ENCODE measurements at places on chromosomes 4 and X.

GRCh38 chr4:1204286-1204827, 32.0 kb upstream of the SPON2 start:
- no peak for DNase-seq

GRCh38 chr4:159946983-159947615, 844.2 kb downstream of the RAPGEF2 start:
- peak; percentile 83 for DNase-seq

- no peak for DNase-seq
These were observed 9.9 kb downstream of the ARHGAP36 start for GRCh38 chrX:131067846-131068745.

- DNase-seq: no peak
These were observed 33.9 kb downstream of the BCLAF3 start for GRCh38 chrX:19956923-19957322.

DNA sequence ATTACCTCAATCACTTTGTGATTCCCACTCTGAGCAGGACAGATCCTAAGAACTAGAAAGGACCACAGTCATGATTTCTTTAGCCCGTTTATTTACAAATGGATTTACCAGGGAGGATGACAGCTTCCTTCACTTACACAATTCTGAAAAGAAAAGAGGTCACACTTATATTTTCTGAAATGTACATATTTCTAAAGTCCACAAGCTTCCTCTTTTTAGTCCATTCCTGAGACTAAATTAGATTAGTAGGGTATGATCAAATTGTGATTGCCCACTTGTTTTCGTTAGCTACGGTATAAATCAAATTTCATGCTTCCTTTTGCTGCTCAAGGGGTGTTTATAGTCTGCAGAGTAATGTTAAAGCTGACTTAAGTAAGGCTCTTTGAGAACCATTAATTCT, 7.6 kb upstream of the AMELX start:
- DNase-seq: no peak

DNA sequence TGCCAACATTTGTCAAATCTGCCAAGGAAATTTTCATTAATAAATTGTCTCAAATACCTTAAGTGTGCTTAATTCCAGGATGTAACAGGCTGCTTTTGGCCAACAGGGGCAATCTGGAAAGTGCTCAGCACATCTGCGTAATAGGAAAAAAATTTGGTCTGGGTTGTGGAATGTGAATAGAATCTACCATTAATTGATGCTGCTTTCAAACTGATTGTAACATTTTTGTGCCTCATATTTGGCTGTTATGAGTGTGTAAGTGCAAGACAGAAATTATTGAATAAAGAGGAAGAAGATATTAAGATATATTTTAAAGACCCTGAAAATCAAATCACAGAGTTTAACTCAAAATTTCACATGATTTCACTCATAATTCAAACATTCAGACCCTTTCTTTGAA, 41.1 kb downstream of the REELD1 start:
- DNase-seq: peak; percentile 14

DNA sequence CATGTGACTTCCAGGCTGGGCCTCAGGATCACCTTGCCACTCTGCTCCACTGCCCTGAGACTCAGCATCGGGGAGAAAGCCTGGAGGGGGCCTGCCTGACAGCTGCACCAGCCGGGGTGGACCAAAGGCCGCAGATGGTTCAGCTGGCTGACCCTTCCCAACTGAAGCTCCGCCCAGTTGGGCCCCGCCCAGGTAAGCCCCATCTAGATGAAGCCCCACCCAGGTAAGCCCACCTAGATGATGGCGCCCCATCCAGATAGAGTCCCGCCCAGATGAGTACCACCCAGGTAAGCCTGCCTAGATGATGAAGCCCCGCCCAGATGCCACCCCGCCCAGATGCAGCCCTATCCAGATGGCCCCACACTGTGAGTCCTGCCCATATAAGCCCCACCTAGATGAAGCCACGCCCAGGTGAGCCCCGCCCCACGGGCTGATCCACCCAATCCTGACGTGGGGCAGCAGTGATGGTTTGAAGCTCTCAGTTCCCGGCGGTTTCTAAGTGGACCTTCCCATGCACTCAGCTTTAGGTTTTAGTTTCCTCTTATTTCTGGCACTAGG, 10.0 kb downstream of the ZFYVE28 start:
- no peak for DNase-seq

- DNase-seq: peak; percentile 45
These were observed 8.8 kb downstream of the TMEM255A start for GRCh38 chrX:120302434-120302833.

DNA sequence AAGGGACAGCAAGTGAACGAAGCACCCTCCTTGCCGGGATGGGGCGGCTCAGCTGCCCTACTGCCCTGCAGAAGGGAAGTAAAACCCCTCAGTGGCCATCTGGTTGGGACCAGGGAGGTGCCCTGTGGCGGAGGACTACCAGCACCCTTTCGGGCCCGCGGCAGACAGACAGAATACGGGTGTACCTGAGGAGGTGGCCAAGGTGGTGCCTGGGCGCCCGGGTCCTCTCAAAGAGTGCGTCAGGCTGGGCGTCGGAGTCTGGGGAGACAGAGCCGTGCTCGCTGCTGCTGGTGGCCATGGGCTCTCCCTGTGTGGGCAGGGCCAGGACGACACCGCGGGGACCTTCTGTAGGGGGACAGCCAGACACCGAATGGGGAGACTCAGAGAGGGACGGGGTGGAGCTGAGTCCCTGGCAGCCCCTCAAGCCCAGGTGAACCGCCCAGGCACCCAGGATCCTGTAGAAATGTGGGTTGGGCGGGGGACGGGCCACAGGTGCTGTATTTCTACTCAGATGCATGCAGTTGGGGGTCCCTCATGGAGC, 29.7 kb downstream of the PDHA1 start:
- no peak for DNase-seq

DNA sequence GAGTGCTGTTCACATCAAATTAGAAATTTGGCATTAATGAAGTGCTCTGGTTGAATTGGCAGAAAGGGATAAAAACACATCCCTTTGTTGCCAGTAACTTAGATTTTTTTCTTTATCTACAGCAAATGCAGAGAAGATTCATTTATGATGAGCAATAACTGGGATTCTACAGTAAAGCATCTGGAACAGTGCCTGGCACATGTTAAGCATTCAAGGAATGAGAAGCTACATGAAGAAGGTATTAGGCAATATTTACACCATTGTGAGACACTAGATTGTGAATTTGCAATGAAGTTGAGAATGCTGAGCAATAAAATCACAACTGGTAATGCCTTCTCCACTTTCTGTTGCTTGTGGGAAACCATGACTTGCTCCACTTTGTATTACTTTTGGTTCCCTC, 33.5 kb downstream of the PCDH19 start:
- no peak for DNase-seq

DNA sequence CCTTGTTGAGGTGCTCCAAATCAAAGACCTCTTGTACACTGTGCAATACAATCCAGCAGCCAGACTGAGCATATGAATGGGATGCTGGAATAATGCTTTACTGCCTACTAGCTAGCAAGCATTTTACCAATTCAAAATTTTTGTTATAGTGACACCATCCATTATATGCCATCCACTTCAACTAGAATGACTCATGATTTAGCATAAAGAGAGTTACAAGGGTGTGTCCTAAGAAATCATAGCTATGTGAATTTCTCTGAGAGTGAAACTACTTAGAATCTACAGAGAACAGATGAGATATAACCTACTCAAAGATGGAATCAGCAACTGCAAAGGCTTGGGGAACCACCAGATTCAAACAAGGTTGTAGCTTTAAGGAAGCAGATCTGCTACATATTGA, 221.9 kb downstream of the LHFPL1 start:
- no peak for DNase-seq

DNA sequence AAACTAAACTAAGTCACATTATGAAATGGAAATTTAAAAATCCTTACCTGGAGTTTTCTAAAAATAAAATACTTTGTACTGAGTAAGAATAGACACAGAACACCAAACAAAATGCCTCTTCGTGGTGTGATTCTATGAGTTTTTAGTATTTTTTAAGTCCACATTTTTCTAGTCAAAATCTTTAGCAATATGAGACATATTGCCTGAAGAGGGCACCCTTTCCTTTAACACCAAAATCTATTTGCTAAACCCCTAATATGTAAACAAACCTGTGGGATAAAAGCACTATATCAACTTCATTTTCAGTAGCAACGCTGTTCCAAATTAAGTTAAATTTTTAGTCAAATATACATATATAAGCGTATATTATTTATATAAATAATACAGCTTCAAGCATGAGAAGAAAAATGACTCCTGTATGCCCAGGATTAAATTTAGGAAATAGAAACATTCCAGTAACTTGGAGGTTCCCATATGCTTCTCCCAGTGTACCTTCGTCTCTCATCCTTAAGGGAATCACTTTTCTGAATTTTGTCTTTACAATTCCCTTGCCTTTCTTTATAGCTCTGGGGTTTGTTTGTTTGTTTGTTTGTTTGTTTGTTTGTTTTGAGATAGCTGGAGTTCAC, 23.0 kb upstream of the PGM2 start:
- peak; percentile 10 for DNase-seq

DNA sequence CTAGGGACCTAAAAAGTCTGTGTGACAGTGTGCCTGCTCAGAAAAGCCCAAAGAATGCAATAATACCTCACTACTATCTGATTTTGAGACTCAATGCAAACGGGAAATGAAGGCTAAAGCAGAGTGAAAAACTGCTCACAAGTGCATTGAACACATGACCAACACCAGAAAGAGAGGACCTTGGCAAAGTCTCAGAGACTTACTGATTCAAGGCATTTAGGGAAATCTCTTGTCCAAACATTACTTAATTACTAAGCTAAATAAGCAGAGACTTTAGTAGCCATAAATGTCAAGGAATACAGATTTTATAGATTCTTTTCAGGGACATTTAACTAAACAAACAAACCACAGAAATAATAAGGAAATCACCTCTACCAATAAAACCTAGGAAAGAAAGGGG, 916.0 kb downstream of the FSTL5 start:
- no peak for DNase-seq

- no peak for DNase-seq
These were observed 1692.1 kb downstream of the PCDH19 start for GRCh38 chrX:98717970-98718369.

DNA sequence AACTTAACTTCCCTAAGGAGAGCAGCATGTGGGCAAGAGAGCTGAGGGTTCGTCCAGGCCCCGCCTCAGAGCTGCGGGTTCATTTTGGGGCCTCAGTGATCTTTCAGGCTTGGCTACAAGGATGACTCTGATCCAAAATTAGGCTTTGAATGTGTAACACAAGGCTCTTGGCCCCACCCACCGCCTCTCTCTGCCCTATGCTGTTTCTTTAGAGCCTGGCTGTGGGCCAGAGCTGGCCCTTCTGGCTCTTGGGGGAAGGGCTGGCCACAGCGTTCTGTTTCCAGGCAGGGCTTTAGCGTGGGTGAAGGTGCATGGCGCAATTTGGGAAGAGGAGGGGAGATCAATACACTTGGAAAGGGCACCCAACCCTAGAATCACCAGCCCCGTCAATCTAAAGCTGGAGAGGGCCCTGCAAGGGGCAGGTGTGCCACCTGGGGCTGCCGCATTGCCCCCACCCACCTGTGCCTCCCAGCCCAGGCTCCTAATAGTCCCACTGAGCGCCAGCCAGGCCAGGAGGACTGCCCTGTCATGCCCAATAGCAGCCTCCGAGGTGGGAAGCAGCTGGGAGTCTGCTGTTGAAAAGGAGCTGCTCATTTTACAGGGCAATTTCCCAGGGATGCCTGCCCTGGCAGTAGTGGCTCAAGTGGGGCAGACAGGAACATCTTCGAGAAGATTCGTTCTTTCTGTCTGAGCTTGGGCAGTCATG, 84.5 kb upstream of the MAML3 start:
- DNase-seq: no peak

Data from SK-N-MC (cell line).